Retinal pigment epithelial cell (primary cell): ENCODE measurements at places on chromosomes 5 and 9.

DNA sequence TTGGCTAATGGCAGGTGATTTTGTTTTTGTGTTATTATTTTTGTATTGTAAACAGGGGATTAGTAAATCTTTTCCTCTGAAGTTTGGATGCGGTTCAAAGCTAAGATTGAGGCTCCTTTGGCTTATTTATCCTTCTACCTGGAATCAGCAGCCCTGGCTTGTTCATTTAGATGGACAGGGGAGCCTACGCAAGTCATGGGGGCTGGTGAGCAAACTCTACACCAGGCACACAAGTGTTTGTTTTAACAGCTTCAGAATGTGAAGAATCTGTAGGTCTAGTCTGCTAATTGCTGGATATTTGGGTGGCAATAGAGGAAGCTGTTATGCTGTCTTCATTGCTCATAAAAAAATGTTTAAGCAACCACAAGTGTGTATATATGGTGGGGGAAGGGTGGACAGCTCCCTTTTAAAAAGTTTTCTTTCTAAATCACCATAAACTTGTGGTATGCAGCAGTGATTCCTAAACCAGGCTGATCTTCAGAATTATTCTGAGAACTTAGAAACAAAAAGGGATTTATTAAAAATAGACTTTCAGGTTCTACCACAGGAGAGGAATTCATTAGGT, 20.7 kb downstream of the ZNF462 start:
- no peak for DNase-seq

- no peak for DNase-seq
Measured at GRCh38 chr9:84829471-84829870, 159.9 kb downstream of the NTRK2 start.

- no peak for DNase-seq
Measured at GRCh38 chr5:109614981-109615380, 74.7 kb upstream of the MAN2A1 start.

DNA sequence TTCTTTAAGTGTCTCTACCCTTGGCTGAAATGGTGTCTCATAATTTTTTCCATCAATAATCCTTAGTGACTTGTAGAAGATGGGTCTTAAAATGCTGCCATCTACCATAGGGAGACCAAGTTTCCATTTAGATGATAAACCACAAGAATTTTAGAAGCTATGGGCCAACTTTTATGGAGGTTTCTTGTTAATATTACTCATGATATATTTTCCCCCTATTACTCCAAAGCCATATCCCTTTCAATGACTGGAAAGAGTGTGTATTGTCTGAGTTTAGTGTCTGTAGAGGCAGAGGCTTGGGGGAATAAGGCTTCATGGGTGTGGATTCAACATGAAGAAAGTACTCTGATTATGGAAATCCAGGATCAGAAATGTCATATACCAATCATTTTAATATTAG, 507.3 kb upstream of the TNC start:
- no peak for DNase-seq

GRCh38 chr9:127805620-127806019, 2.9 kb downstream of the FPGS start:
- DNase-seq = no peak

DNA sequence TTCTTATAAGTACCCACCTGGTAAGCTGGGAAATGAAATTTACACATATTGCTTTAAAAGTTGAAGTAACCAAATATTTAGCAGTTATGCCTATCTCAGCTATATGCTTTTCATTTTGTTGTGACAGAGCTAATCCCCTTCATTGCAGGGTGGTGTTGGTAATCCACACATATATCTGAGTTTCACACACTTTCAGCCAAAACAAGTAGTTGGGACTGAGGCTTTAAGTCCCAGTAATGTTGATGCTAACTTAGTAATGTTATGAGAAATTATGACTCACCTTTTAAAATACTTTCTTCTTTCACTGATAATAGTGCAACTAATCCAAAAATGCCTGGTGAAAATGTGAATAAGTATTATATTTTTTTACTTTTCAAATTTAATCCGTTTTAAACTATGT, 19.2 kb upstream of the RICTOR start:
- DNase-seq = peak; percentile 83

DNA sequence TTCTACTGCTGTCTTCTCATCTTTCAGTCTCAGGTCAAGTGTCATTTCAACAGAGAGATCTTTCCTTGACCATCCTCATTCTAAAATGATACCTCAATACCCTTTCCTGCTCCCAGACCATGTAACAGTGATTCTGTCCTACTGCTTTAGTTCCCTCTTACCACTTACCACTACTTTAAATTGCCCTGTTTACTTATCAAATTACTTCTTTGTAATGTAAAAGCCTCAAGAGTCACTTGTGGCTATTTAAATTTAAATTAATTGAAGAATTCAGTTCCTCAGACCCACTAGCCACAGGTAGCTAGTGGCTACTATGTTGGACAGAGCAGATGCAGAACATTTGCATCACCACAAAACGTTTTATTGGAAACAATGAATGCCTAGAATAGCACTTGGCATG, 217.3 kb downstream of the ADAMTS6 start:
- no peak for DNase-seq

- no peak for DNase-seq
Measured at GRCh38 chr5:126339215-126339805, 83.9 kb upstream of the GRAMD2B start.
